ENCODE measurements at places on chromosomes 7 and 10.

DNA sequence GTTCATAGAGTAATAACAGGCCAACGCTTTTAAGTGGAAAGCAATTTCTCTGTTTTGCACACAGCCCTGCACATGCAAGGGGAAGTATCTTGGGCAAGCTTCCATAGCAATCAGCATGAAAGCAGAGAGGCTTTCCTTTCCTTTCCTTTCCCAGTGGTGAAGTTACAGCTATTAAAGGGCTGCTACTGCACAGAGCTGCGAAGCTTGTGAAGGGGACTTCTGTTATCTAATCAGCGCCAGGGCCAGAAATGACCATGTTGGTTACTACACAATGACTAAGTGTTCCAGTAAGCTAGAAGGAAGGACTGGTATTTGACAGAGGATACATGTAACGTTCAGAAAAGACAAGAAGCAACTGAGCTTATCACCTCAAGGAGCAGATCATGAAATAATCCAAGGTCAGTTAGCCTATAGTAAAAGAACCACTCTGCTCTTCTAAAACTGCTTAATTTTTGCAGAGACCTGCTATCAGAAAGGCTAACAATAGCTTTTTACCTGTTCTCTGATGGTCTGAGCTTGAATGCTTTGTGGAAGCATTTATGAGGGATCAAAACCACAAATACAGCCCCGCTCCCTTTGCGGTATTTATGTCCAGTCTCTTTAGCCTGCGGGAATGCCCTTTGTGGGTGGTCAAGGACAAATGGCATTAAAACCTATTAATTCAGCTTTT, 45.9 kb downstream of the SGMS1 start:
- DNase-seq = peak; percentile 19

- DNase-seq = no peak
These were observed 118.8 kb downstream of the JAZF1 start for GRCh38 chr7:28061824-28062196.

- no peak for DNase-seq
These were observed 491.8 kb upstream of the FOXK1 start for GRCh38 chr7:4190010-4190981.

DNA sequence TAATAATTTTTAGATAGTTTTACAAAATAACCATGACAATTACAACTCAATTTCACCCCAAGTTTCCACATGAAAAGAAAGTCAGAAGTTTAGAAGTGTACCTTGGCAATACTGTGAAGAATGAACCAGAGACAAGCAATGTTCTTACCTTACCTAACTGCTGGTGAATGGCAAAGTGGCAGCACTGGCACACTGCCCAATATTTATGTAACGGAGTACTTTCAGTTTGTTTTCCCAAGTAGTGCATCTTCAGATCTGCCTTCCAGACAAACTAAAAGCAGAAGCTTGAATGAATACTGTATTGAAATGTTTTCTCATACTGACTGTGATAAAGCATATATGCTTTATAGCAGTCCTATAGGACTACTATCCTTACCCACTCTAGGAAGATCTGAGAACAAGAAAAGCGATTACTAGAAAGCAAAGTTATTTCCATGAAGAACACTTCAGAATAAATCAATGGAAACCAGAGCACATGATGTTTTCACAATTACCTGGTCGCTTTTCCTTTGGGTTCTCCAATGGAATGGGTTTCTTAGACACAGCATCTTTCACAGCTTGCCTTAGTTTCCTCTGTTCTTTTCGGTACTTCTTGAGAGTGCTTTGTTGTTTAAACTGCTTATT, 1.5 kb downstream of the NOC3L start:
- no peak for DNase-seq

DNA sequence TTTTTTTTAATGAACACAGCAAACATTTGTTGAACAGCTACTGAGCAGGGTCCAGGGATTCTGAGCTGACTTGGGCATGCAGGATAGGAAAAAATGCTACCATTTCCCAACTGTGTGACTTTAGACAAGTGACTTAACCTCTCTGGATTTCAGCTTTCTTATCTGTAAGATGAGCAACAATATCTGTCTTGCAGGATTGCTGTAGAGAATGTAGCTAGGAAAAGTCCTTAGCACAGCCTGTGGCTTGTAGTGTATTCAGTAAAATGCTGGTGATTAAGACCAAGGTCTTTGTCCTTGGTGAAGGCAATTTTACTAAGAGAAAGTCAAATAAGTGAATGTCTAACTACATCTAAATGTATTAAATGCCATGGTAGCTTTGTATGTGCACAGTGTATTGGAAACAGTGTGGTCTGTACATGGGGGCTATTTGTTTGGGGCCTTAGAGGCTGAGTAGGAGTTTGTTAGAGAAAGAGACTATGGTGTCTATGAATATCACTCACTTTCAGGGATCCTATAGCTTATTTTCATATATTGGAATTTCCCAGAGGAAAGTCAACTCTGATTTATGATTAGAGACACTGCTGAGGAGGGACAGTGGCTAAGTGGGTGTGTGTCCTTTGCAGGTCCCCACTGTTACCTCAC, 118.9 kb downstream of the CDH23 start:
- DNase-seq = no peak
